ENCODE measurements at places on chromosomes 13 and 19.

- peak; percentile 34 for DNase-seq
Observed at GRCh38 chr13:21031594-21032275, 29.7 kb downstream of the LATS2 start.

GRCh38 chr13:25135896-25136295 is 36.2 kb downstream of the AMER2 start:
- DNase-seq = no peak

GRCh38 chr19:56720281-56720680 is 48.7 kb upstream of the ZNF835 start:
- DNase-seq = no peak

DNA sequence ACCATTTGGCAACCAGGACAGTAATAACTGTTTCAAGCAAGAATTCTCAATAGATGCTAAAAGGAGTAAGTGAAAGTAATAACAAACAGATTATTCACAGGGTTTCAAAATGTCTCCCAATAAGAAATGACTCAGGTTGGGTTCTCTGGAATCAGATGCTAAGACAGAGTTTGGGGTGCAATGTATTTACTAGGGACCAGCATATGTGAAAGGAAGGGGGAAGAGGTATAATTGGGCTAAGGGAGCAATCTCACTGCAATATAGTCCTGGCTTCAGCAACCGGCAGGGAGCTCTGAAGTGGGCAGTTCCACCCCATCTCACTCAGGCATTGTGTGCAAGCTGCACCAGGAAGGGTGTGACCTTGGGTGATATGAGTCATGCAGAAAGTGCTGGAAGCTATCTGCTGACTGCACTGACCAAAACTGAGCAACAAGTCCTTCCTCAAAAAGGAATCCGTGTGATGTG is 23.4 kb downstream of the ZDHHC20 start:
- DNase-seq = peak; percentile 87

GRCh38 chr13:50106559-50106958 is 91.3 kb downstream of the KCNRG start:
- DNase-seq = peak; percentile 70

GRCh38 chr13:41639237-41639904 is 182.0 kb downstream of the RGCC start:
- no peak for DNase-seq

- no peak for DNase-seq
Observed at GRCh38 chr19:29320618-29321017, 107.7 kb upstream of the UQCRFS1 start.

- no peak for DNase-seq
Observed at GRCh38 chr13:75402787-75403186, 79.2 kb downstream of the TBC1D4 start.

DNA sequence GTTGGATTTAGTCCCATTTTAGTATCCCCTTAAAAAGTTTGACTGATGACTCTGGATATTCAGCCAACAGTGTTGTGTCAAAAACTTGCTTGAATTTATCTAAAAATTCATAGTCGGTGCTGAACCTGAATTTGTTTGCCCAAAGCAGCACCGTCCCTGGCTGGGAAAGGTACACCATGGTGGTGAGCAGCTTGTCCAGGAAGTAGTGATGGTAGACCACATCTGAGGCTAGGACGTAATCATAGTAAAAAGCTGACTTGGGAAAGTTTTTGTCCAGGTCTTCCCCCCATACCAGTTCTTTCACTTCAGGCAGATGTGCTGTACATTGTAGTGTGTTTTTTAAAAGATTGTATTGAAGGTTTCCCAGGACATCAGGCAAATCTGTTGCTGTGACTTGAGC is 8.8 kb downstream of the METTL21C start:
- DNase-seq = no peak

DNA sequence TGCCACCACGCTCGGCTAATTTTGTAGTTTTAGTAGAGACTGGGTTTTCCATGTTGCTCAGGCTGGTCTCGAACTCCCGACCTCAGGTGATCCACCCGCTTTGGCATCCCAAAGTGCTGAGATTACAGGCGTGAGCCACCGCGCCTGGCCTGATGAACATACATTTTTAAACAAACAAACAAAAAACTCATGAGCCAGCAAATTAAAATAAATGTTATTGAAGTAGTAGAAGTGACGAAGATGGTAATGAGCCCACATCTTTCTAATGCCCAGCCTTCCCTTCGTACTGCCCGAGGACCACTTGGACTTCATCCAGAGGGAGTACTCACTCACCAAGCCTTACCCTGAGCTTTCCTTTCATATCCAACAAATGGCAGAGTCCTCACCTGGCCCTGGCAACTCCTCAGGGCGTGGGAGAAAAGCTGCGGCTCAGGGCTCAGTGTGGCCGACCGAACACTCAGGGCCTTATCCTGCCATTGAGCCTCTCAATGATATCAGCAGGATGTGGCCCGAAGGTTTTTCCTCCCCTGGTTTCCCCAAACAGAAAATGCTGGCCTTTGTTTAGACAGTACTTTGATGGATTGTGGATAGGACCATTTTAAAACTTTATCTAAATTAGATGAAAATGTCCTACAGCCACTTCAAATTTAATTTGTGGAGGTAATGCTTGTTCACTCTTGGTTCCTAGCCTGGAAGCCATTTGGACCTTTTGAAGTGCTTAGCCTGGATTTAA is 22.8 kb upstream of the ABCC4 start:
- no peak for DNase-seq

DNA sequence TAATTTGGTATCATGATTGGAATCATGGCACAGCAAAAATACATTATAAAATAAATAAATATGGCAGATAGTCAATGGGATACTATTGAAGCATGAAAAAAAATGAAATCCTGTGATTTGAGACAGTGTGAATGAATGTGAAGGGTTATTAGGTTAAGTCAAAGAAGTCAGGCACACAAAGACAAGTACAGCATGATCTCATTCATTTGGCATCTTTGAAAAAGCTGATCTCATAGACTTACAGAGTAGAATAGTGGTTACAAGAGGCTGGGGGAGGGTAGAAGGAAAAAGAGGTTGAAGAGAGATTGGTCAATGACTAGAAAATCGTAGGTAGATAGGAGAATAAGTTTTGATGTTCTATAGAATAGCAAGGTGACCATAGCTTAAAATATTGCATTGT is 295.1 kb upstream of the SLITRK5 start:
- DNase-seq = no peak

GRCh38 chr13:78393286-78394142 is 209.8 kb downstream of the POU4F1 start:
- no peak for DNase-seq

GRCh38 chr13:71752775-71753513 is 114.1 kb downstream of the DACH1 start:
- DNase-seq = no peak

DNA sequence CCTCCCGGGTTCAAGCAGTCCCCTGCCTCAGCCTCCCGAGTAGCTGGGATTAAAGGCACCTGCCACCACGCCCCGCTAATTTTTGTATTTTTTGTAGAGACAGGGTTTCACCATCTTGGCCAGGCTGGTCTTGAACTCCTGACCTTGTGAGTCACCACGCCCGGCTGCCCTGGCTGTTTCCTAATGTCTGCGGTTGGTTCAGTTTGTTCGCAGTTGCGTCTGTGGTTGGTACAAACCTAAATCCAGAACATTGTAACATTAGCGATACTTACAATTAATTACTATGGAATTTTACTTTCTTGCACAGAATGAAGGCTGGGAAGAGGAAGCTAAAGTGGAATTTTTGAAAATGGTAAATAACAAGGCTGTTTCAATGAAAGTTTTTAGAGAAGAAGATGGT is 38.1 kb downstream of the RNF17 start:
- peak; percentile 85 for DNase-seq

- no peak for DNase-seq
Observed at GRCh38 chr13:77309254-77309653, 17.6 kb downstream of the MYCBP2 start.

- DNase-seq = peak; percentile 22
Observed at GRCh38 chr13:112873851-112874750, 94.9 kb upstream of the MCF2L start.

- DNase-seq = no peak
Observed at GRCh38 chr13:43143591-43143990, 120.2 kb downstream of the DNAJC15 start.

GRCh38 chr19:7715671-7716070 is 13.7 kb upstream of the FCER2 start:
- DNase-seq = peak; percentile 45

DNA sequence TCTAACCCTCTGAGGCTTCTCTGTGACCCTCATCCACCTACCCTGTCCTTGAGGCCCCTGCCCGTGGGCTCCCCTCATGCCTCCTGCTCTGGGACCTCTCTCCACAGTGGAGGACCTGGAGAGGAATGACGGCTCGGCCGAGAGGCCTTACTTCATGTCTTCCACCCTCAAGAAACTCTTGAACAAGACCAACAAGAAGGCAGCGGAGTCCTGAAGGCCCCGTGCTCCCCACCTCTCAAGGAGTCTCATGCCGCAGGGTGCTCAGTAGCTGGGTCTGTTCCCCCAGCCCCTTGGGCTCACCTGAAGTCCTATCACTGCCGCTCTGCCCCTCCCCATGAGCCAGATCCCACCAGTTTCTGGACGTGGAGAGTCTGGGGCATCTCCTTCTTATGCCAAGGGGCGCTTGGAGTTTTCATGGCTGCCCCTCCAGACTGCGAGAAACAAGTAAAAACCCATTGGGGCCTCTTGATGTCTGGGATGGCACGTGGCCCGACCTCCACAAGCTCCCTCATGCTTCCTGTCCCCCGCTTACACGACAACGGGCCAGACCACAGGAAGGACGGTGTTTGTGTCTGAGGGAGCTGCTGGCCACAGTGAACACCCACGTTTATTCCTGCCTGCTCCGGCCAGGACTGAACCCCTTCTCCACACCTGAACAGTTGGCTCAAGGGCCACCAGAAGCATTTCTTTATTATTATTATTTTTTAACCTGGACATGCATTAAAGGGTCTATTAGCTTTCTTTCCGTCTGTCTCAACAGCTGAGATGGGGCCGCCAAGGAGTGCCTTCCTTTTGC is 10.8 kb upstream of the ILF3 start:
- no peak for DNase-seq

GRCh38 chr19:20320191-20320590 is 153.2 kb downstream of the ZNF486 start:
- DNase-seq = no peak

GRCh38 chr19:35908010-35908441 is at the start of gene TYROBP:
TSS of gene TYROBP (minus strand) at chr19:35908295. CDS start at chr19:35908228, 67 bp downstream.
- peak; percentile 64 for DNase-seq

GRCh38 chr13:99417201-99418102 is 83.8 kb upstream of the TM9SF2 start:
- DNase-seq = no peak

DNA sequence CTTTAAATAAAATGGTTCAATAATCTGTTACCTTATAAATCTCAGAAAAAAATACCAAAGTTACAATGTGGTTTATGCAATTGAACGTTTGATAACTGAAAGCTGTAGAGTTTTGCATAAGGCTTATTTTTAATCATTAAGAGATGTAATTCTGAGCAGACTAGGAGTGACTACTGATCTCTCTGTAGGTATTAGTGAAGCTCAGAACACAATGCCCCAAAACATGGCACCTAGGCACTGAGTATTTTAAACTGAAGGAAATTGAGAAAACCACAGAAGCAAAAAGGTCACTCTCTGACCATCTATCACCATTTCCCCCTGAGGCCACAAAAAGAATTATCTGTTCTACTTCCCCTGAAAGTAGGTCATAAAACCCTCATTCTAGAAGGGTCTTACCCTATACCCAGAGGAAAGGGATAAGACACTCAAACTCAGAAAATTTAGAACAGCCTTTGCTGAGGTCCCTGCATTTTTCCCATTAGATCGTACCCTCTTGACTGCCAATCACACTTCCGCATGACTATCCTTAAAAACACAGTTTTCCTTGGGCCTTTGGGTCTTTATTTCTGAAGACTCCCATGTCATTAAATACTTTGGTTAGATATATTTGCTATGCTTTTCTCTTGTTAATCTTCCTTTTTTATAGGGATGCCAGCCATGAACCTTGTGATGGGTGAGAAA is 158.1 kb downstream of the PCDH9 start:
- DNase-seq = no peak

DNA sequence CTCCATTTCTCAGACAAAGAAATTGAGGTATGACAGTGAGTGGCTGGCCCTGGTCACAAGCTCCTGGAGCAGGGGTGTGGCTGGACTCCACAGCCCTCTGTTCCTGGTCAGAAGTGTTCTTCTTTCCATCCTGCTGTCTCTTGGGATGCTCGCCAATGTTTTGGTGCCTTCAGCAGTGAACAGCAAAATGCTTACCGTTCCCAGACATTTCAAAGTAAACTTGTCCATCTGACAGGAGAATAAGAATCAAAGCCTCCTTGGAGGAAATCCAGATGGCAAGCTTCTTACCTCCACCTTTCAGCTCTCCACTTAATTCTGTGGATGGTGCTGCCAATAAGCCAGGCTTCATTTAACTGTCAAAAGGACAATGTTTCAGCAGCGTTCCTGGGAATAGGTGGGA is 954.1 kb downstream of the UQCRFS1 start:
- no peak for DNase-seq

DNA sequence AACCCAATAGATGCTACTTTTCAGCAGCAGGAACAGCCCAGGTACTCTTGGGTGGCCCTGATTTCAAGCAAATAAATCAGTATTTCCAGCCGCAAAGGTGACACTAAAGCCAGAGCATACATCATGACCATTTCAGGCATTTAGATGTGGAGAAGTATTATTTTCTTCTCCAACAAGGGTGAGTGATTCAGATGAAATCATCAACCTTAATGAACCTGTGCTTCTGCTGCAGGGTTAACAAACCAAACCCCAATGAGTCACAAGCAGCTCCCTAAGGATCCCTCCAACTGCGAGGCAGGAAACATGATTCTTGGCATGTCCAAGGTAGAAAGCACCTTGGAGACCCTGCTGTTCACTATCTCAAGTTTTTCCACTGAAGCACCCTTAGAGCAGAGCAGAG is 32.7 kb downstream of the MBNL2 start:
- DNase-seq = no peak

DNA sequence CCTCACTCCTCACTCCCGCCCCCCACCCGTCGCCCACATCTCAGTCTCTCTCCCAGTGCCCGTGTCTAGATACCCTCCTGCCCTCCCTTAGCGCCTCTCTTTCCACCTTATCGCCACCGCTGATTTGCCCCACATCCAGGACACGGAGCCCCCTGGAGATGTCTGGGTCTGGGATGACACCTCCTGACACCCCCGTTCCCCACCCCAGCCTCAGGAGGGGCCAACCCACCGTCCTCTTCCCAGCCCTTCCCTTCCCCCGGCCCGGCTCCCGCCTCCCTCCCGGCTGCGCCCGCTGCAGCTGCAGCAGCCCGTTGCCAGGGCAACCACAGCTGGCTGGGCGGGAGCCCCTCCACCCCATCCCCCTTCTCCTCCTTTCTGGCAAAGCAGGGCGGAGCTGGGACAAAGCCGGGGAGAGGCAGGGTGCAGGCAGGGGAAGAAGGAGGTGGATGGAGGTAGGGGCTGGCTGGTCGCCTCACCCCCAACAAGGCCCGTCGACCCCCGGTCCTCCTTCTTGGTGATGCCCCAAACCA is 13.5 kb downstream of the DPF1 start:
- no peak for DNase-seq

DNA sequence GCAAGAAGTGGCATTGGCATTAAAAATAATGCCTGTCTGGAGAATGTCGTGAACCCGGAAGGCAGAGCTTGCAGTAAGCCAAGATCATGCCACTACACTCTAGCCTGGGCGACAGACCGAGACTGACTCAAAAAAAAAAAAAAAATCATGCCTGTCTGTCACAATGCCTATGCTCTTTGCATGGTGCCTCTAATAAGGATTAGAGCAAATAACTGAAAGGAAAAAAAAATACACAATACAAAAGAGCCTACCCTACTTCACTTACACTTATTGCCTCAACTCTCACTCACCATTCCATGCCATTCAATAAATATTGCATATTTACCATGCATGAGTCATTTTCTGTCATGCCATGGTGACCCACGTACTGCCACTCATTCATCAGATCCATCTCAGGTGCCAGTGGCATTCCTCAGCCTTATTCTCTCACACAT is 49.1 kb downstream of the TBC1D4 start:
- DNase-seq = no peak
